ENCODE measurements at places on chromosomes 4 and X.

GRCh38 chr4:180398564-180398963 is 1844.6 kb upstream of the TENM3 start:
- DNase-seq = no peak

DNA sequence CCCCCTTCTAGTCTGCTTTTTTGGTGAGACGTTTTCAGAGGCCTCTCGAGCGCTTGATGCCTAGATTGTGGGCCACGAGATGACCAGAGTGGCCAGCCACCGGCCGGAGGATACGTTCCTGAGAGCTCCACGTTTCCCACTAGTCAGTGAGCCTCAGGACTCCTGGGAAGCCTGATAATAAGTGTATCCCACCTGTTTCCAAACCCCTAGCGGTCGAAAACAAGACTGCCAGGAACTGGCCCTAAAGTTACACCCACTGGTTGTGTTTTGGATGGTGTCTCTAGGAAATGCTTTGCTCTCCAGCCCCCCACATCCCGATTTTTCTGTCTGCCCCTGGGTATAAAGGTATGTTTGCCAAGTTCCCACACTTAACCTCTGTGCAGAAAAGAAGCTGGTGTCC is 4.6 kb upstream of the RS1 start:
- DNase-seq = no peak

GRCh38 chr4:108149588-108150380 is 18.9 kb downstream of the LEF1 start:
- DNase-seq = no peak

GRCh38 chrX:9665113-9665512 is 100.5 kb downstream of the GPR143 start:
- no peak for DNase-seq

GRCh38 chr4:41725254-41725653 is 23.3 kb downstream of the PHOX2B start:
- no peak for DNase-seq

GRCh38 chr4:145525291-145525740 is 43.7 kb downstream of the SMAD1 start:
- DNase-seq = no peak
